Stimulated activated CD8-positive, alpha-beta memory T cell treated with anti-CD3 and anti-CD28 coated beads, Interleukin-4, amount 100 ng/mL, for 1 hour (primary cell): ENCODE measurements at places on chromosomes 16 and 17.

GRCh38 chr16:88461331-88462269, 8.5 kb downstream of the ZFPM1 start:
- no peak for DNase-seq

DNA sequence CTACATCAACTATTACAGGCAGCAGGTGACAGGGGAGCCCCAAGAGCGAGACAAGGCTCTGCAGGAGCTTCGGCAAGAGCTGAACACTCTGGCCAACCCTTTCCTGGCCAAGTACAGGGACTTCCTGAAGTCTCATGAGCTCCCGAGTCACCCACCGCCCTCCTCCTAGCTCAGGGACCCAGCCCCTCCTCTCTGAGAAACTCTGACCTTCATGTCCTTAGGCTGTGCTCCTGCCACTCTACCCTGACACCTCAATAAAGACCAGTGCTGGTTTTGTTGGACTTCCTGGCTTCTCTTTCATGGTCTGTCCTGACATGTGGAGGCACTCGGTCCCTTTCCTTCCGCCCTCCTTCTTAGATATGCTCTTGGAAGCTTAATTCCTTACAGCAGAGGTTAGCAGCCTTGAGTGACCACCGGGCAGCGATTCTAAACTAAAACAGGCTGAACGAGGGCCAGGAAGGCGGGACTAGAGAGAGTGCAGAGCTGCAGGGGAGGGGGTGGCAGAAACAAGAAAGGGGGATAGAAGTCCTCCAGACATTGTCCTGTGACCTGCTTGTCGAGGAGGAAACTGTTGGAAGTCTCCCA, 915 bp downstream of the AHSP start:
- no peak for DNase-seq

DNA sequence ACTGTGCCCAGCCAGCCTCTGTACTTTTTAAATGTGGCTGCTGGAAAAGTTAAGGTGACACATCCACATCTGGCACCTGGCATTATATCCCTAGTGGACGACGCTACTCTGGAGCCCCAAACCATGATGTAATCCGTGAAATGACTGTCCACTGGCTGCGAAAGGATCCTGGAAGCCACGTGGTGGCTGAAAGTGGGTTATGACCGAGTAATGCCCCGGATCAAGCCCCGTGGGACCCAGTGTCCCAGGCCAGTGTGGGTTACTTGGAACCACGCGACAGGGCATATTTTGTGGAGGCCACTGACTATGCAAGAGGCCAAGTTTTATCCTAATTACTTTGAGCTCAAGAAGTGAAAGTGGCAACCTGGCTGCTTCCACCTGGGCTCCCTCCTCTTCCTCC, 79.6 kb downstream of the PGS1 start:
- no peak for DNase-seq

GRCh38 chr16:81752225-81752875, 26.7 kb upstream of the PLCG2 start:
- DNase-seq = no peak

DNA sequence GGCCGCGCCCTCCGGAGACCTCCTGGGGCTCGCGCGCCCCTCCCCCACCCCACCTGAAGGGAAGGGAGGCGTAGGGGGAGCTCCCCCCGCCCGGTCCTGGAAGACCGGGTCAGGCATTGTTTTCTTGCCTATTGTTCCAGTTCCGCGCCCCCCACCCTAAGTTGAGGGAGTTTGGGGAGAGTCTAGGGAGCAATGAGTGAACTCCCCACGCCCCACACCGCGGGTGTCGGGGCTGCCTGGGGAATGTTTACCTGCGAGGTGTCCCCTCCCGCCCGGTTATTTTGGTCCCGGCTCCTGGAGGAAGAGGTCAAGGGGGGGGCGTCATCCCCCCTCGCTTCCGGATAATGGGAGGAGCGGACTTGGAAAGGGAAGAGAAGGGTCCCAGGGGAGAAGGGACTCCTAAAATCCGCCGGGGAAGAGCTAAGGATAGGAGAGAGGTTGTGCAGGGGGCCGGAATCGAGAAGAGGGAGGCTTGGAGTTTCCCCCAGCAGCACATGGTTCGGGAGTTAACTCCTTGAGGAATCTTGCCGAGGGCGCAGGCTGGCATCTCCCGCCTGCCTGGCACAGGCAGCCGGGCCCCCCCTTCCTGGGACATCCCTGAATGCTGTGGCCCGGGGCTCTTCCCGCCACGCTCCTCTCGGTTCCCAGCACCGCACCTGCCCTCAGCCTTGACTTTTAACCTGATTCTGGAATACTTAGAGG, 881 bp downstream of the MLLT6 start:
- no peak for DNase-seq

GRCh38 chr17:8277317-8277716, 11.2 kb upstream of the RANGRF start:
- DNase-seq = no peak
